ENCODE measurements at places on chromosomes 6 and 20.
A peak's percentile ranks its signal among the peaks of the same experiment; 100 is the strongest.

GRCh38 chr6:139112146-139112545 lies 22.7 kb upstream of the HECA start:
- DNase-seq, result no peak

GRCh38 chr6:102520966-102521365 lies 1127.5 kb downstream of the GRIK2 start:
- no peak for DNase-seq

GRCh38 chr6:25027221-25027916 lies 91.6 kb upstream of the RIPOR2 start:
- DNase-seq, result no peak

DNA sequence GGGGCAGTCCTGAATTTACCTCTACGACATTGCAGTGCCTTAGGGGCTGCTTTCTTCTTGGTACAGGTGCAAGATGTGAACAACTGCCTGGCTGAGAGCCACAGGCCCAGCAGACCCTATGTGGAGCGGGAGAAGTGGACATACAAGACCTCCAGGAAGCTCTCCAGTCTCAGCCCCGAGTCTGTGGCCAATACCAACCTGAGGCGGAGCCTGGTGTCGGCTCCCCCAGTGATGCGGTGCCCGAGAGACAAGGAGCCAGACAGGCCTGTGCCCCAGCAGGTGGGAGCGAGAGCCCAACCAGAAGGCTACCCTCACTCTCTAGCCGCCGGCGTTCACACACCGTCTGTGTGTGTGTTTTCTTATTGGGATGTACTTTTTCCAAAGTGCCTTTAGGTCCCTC lies 59.6 kb downstream of the EFCAB8 start:
- peak; percentile 80 for DNase-seq

GRCh38 chr20:11216451-11217314 lies 542.9 kb upstream of the JAG1 start:
- no peak for DNase-seq

DNA sequence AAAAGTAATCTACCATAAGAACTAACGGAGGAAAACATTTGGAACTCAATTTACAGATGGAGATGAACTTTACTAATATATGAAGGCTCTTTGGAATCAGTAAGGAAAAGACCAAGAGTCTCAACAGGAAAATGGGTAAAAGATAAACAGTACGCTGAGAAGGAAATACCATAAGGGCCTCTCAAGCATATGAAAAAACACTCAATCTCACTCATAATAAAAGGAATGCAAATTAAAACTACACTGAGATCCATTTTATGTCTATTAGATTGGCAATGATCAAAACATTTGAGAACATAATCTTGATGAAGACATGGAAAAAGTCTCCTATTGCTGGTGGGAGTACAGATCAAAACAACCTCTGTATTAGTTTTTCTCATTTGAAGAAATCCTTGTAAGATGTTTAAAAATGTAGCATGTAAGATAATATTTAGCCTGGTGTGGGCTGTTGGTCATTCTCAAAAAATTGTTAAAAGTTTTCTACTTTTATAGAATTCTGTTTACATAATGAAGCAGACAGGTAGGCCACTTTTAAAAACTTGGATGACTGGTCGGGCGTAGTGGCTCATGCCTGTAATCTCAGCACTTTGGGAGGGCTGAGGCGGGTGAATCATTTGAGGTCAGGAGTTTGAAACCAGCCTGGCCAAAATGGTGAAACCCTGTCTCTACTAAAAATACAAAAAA lies 14.5 kb downstream of the REV3L start:
- no peak for DNase-seq

DNA sequence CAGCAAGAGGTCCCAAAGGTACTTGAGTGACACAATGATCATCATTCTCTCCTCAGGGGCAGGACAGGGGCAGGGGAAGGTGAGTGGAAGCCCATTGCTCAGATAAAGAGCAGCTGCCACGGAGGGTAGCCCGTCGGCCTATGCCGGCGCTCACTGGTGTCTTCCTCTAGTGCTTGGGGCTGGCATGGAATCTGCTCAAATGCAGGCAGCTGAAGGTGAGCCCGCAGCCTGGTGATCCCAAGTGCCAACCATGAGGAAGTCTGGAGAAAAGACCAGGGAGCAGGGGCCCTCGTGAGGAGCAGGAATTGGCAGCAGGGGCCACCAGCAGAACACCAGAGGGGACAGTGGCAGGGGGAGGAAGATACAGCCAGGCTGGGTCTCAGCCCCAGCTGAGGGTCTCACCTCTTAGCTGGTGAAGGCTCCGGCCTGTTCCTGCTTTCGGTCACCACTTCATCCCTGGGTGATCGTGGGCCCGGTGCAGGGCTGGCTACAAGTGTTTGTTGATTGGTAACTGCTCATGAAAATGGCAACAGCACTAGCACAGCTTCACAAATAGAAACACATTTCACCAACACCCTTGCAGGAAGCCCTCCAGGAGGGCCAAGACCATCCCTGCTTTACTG lies 24.7 kb downstream of the RBCK1 start:
- DNase-seq, result no peak

DNA sequence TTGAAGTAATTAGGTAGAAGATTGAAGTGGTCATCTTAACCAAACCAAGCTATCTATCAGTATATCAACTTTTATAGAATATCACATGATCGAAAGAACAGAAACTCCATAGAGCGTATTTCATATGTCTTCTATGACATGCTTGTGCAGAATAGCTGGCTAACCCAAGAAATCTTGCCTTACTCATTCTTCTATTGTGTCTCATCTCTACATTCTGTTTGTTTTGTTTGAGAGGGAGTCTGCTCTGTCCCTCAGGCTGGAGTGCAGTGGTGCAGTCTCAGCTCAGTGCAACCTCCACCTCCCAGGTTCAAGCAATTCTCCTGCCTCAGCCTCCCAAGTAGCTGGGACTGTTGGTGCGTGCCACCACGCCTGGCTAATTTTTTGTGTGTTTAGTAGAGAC lies 10.6 kb downstream of the TAB2 start:
- DNase-seq, result no peak

DNA sequence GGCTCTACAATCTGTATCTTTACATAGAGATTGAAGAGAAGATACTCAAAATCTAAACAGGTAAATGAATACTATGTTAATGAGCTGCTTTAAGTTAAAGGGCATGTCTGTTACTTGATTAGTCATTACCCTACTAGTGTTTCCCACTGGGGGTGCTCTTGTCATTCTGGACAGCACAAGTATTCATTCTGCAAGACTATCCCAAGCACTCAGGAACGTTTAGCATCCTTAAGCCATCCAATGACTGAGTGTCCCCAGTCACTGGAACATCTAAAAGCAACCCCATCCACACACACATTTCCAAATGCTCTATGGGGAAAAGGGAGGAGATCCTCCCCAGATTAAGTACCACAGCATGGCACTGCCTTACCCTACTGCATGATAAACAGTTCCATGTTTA lies 25.7 kb downstream of the EZR start:
- DNase-seq, result no peak

GRCh38 chr6:158284007-158284875 lies 28.0 kb upstream of the TULP4 start:
- DNase-seq, result no peak

DNA sequence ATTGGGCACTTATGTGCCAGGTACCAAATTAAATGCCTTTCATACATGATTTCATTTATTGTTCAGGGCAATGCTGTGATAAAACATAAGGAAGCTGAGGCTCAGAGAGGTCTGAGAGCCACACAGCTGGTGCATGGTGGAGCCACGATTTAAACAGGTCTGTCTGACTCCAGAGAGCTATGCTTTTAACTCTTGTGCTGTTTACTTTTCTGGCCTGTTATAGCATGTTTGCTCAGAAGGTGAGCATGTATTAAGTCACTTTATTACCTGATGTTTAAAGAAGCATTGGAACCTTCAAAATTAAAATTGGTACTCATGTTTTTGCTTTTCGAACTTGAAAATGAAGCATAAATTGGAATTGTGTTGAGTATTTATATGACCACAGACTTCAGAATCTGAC lies 26.8 kb downstream of the MCM8 start:
- DNase-seq, result no peak

DNA sequence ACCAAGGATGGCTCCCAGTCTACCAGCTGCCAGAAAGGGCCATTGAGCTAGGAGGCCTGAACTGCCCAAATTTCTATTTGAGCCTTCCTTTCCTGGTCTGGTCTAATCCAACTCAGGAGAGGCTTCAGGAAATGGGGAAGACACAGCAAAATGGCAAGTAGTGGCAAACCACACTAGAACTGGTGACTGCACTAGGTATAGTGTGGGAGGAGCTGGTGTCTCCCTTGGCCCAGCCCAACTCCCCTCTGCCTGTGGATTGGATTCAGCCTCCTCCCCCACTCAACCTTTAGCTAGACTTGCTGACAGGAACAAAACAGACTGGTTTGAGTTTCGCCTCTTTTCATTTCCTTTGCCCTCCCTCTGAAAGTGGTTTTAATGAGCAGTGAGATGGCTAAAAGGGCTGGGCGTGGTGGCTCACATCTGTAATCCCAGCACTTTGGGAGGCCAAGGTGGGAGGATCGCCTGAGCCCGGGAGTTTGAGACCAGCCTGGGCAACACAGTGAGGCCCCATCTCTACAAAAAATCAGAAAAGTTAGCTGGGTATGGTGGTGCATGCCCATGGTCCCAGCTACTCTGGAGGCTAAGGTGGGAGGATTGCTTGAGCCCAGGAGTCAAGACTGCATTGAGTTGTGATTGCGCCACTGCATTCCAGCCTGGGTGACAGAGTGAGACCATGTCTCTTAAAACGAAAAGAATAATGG lies 17.5 kb downstream of the MRPS18A start:
- DNase-seq, result no peak

DNA sequence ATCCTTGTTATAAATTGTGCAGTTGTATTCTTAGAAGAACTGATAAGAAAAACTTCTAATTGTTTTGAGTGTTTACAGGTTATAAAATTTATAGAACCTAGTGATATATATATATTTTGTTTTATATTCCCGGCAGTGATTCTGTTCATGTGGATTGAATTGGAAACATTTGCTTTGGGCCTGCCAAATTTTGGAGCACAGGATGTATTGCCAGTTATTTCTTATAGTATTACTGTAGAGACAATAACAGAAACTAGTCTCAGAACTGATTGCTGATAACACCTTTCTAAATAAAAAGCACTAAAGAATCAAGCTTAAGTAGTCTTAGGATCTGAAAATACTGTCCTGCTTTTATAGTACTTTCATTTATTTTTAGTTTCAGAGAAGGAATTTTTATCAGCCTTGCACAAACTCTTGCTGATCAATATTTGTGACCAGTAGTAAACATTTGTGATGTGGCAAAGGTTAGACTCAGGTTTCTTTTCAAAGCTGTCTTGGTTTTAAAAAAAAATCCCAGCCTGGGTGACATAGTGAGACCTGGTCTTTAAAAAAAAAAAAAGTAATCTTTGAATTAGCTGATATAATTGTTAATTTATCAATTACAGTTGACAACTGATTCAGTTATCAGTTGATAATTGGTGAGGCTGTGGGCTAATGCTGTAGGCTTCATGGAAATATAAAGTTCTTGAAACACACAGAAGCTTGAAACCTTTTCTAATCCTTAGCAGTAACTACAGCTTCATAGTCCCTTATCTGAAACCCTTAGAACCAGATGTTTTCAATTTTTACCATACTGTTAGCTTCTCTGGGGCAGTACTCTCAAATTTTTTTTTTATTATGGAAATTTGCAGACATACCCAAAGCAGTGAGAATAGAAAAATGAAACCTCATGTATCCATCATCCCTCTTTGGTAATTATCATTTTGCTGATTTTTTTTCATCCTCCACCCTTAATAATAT lies 42.4 kb downstream of the RNGTT start:
- DNase-seq, result no peak

GRCh38 chr20:574297-574942 lies 30.8 kb upstream of the CSNK2A1 start:
- no peak for DNase-seq

- no peak for DNase-seq
Observed at GRCh38 chr20:63626424-63627128, at the start of gene GMEB2. Gene GMEB2 (minus strand): TSS chr20:63627101. CDS start chr20:63619397, 7,704 bp downstream.

DNA sequence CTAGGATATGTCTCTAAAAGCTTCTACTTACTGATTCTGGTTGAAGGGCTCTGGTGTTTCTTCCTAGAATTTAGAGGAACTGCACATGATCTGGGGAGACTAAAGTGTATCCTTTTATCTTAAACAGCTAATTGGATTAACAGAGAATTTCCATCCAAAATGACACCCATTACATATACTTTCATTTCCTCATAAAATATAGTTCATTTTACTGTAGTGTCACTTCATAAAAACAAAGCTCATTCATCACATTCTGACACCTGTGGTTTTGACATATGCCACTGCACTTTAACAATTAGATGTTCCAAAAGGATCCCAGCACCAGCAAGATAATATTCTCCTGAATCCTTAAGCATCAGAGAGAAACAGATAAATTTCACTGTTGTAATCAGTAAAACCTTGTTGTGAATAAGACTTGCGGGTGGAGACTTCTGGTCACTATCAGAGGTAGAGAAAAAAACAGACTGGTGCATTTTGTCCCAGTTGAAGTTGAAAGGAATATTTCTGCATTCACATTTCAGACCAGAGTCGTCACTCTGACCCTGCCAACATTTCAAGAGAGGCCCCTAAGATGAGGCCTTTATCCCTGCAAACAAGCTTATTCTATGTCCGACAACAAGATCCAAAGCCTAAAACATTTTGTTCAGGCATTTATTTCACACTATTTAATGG lies 175.3 kb upstream of the BMP5 start:
- no peak for DNase-seq

GRCh38 chr6:144013486-144013909 lies 5.4 kb upstream of the PLAGL1 start:
- no peak for DNase-seq

- DNase-seq, result no peak
Observed at GRCh38 chr20:6765469-6766058, 1.9 kb upstream of the BMP2 start.

GRCh38 chr6:116369540-116369939 lies 1.2 kb upstream of the DSE start:
- no peak for DNase-seq

GRCh38 chr20:11041396-11041795 lies 367.6 kb upstream of the JAG1 start:
- no peak for DNase-seq

GRCh38 chr6:135054226-135054568 lies 425 bp downstream of the HBS1L start:
- DNase-seq, result no peak

DNA sequence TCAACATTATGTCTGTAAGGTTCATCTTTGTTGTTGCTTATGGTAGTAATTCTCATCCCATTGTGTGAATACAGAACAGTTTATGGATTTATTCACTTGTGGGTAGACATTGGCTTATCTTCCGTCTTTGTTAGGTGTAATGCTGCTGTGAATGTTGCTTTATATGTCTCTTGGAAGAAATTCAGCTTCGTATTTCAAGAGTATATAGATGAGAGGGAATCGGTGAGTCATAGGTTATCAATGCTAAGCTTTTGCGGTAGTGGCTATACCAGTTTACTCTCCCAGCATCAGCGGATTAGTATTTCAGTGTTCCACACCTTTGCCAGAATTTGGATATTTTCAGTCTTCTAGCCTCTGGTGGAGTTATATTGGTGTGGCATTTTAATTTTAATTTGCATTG lies 77.8 kb downstream of the ZFAND3 start:
- no peak for DNase-seq

- DNase-seq, result peak; percentile 44
Observed at GRCh38 chr6:107736713-107737396, 87.3 kb downstream of the SCML4 start.

- no peak for DNase-seq
Observed at GRCh38 chr6:39777218-39777617, 15.0 kb upstream of the DAAM2 start.

All from vagina (tissue), 2 donors.